OCI-M1 (cell line): ENCODE measurements at places on chromosomes 16 and 17.

GRCh38 chr17:15920758-15921239 lies 24.1 kb upstream of the ADORA2B start:
- DNase-seq, result no peak

DNA sequence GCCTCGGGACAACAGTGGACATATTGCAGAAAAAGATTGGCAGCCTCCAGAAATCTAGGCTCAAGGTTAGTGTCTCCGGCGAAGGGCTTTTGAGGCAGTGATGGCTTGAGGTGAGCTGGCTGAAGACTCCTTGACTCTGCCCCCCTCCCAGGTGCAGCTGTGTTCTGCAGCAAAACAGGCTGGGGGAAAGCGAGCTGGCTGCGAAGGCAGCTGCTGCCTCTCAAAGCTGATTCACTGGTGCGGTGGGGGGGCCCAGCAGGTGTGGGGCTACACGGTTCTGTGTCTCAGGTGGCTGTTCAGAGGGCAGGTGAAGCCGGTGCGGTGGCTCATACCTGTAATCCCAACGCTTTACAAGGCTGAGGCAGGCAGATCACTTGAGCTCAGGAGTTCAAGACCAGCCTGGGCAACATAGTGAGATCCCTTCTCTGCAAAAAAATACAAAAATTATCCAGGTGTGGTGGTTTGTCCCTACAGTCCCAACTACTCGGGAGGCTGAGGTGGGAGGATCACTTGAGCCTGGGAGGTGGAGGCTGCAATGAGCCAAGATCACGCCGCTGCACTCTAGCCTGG lies 22.9 kb downstream of the C16orf96 start:
- no peak for DNase-seq

DNA sequence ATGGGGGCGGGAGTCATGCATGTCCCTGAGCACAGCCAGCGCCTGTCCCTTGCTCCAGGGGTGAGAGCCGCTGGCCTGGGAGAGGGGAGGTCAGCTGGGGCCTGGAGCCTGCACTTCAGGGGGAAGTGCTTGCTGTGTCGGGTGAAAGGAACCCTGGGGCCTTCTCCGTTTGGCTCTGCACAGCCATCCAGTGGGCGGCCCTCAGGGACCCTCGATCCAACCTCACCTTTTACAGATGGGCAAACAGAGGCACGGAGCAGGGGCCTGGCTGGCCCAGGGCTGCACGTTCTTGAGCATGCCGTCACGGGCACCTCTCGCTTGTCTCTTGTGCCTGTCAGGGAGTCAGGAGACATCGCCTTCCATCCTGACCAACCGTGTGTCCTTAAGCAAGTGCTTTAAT lies 1.8 kb downstream of the SNX20 start:
- DNase-seq, result no peak

DNA sequence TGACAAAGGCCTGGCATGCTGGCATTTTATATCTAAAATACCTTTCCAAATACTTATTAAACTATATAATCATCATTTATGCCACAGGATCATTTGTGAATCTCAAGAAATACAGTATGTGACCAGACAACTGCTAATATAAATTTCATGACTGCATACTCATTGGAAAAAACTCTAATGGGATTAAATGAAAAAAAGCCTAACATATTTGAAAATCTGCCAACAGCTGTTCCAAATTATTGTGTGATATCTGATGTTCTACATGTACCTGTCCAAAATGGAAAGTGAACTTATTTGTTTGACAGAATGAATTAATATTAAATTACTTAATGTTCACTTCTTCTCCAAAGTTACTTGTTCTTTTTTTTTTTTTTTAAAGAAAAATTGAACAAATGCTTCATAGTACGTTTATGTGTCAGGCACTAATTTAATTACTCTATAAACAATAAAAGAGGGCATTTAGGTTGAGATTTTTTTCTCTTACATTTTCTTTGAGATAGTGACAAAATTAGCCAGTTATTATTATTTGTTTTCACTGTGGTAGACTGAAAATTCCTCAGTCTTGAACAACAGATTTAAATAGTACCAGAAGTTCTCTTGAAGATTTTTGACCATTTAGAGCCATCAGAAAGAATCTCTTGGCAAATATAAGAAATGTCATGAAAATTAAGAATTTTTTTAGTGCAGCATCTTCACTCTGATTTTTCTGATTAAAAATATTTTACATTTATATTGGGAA lies 114.0 kb downstream of the FTO start:
- no peak for DNase-seq

DNA sequence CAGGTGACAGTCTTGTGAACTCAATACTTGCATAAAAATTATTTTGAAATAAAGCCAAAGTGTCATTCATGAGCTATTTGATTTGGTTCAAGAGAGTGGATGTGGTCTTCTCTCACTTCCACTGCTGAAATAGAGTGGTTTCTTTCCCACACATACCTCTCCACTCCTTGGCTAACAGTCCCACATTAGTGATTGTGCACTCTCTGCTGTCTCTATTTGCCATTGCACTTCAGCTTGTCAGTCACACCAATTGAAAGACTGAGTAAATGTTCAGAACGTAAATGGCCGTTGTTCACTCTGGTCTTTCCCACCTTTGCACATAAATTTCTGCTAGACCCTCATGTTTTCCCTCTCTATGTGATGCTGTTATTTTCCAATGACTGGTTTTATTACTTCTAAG lies 197.5 kb downstream of the FTO start:
- DNase-seq, result no peak

DNA sequence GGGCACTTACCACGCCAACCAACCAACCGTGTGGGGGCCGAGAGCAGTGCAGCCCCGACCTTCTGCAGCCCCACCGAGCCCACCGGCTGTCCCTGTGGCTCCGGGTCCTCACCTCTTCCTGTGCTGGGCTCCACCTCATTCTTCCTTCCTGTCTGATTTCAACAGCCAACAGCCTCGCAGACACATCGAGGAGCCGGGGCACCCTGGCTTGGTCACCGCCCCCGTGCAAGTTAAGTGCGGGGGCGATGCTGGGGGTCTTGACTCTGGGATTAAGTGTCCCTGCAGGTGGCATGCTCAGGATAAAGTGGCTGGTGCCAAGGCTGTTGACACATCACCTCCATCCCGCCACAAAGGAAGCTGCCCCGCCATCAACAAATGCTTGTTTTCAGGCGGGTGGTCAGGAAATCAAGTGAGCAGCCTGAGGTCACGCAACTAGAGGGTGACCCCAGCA lies at the start of gene NLRC3:
NLRC3 (minus strand) TSS at position 102 of the 451 bp plus-strand sequence. CDS start 12,367 bp downstream, outside the sequence.
- no peak for DNase-seq

DNA sequence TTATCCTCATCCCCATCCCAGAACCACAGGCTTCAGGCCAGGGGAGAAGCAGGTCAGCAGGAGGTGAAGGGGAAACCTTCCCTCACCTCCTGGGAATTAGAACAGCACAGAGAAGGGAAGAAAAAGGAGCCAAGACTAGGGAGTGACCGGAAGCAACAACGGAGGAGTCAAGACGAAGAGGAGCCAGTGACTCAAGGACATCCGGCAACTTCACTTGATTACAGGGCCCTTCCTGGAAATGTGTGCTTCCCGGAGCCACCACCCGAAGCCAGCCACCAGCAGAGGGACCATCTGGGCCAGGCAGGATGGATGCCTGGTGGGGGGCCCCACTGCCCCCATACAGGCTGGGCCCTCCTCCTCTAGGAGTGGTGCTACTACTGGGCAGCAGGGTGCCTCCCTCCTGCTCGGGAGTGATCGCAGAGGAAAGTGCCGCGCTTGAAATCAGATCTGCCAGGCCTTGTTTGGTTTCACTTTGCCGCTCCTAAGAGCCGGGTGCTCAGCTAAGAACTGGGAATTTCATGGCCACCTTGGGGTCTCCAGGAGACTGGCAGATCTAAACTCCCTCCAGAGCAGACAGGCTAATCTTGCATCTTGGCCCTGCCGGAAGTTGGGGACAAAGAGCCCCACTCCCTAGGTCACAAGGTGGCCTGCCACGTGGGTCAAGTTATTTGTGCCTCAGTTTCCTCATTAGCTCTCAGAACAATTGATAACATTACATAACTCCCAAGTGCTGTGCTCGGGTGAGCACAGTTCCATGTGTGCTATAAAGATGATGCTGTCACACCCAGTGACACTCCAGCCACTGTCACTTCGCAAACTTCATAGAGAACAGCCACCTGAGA lies 6.6 kb downstream of the CDC42EP4 start:
- peak; percentile 81 for DNase-seq
